ENCODE measurements at places on chromosomes 1 and 21. TPM values are rescaled to one million over a fixed set of nuclear protein-coding genes. Genes with fewer than 3 reads are reported as not detected.

Gene RAD54L
- not detected for total RNA-seq

Gene ITLN2
- not detected for total RNA-seq

Gene ADCY10
- total RNA-seq = 1.9 TPM

Gene CD1D
- 4.6 TPM for total RNA-seq

Gene FCMR
- total RNA-seq = not detected

Gene MAP3K21
- total RNA-seq = 3.6 TPM

Gene CYP2J2
- total RNA-seq = 3.1 TPM

Gene RGS2
- 294 TPM for total RNA-seq

Gene RAB7B
- 5.8 TPM for total RNA-seq

Gene PODN
- total RNA-seq = 48.9 TPM

Gene EVI5
- total RNA-seq = 105 TPM

Gene HSD3B2
- total RNA-seq = 2.9 TPM

Gene S100A12
- total RNA-seq = not detected

Gene C1QA
- 122 TPM for total RNA-seq

Gene AMPD2
- 76.8 TPM for total RNA-seq

Gene LMX1A
- total RNA-seq = 0.72 TPM

Gene CADM3
- 16.1 TPM for total RNA-seq

Gene ZNF648
- total RNA-seq = not detected

Gene AIM2
- total RNA-seq = 4.3 TPM

Gene LCE1A
- not detected for total RNA-seq

Gene SOAT1
- 13.0 TPM for total RNA-seq

Gene CCDC185
- total RNA-seq = not detected

Gene IL22RA1
- total RNA-seq = 3.1 TPM

Gene GSTM1
- 23.8 TPM for total RNA-seq

Gene CFAP141
- total RNA-seq = not detected

Gene UTP25
- 11.8 TPM for total RNA-seq

Gene AMY2A
- 26.2 TPM for total RNA-seq

Gene TEX38
- 4.3 TPM for total RNA-seq

All from umbilical cord (tissue), 2 donors.